ENCODE measurements at places on chromosomes 11 and 22. TPM values are rescaled to one million over a fixed set of nuclear protein-coding genes. Genes with fewer than 3 reads are reported as not detected.

GRCh38 chr22:41920271-41920976 is 5.5 kb upstream of the SHISA8 start:
- DNase-seq = no peak

DNA sequence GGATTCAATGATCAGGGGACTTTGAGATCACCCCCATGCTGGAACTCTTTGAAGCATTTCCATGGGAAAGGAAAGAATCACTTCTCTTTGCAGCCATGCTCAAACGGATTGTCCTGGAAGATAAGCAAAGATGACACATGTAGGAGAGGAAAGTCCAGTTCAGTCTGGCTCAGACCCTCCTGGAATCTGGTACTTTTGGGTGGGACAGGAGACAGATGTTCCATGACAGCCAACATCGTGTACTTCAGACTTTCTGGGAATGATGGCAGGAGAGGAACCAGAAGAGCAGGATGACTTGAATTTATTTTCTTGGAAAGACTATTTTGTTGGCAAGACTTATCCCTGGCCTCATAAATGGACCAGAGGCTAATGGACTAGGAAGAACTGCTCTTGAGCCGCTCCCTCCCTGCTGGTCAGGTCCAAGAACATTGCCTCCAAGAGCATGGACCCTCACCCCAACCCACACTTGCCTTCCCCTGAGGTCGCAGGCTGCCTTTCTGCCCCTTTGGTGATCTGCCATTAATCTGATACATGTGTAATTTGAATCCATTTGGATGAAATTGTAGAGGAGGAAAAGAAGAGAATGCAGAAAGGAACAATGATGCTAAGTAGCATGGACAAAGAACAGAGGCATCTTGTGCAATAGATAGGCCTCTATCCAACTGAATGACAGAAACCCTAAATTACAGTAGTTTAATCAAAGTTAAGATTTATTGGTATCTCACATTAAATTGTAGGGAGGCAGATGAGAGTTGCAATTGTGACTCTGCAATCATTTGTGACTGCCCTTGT is 201.0 kb downstream of the SNX19 start:
- DNase-seq = no peak

GRCh38 chr11:15920856-15921629 is 435.3 kb downstream of the SOX6 start:
- no peak for DNase-seq

F2 gene
- not detected for total RNA-seq

DNA sequence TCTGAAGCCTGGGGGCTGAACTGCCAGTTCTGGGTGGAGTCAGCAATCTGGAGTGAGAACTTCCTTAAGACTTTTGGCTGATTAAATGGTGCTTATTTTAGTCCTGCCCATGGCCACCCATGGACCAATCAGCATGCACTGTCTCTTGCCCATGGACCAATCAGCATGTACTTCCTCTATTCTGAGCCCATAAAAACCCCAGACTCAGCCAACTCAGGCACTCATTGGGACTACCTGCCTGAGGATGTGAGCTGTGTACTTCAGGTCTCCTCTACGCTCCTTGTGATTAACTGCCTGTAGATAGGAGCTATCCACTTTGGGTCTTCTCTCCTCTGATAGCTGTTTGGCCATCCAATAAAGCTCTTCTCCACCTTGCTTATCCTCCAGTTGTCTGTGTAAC is 342.3 kb upstream of the CCDC179 start:
- DNase-seq = no peak

DNA sequence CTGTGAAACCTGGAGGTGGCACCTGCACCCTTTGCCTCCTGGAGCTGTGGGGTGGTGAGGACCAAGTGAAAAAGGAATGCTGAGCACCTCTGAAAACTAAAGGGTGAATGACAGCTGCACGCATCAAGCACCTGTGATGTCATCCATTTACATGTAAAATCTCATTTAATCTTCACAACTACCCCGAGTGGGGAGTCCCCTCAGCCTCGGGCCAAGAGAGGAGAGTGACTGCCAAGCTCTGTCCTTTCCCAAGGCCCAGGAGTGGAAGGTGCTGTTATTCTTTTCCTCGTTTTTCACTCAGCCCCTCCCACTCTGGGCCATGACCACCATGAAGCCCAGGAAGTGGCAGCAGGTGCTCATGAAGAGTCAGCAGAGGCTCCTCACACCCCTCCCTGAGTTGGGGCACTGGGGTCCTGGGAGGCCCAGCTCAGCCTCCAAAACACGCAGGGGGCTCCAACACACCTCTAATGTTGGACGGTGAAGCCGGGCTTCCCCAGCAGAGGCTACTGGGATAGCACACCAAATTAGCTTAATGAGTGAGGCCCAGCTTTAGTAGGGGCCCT is 35.7 kb downstream of the NECTIN1 start:
- DNase-seq = no peak

DNA sequence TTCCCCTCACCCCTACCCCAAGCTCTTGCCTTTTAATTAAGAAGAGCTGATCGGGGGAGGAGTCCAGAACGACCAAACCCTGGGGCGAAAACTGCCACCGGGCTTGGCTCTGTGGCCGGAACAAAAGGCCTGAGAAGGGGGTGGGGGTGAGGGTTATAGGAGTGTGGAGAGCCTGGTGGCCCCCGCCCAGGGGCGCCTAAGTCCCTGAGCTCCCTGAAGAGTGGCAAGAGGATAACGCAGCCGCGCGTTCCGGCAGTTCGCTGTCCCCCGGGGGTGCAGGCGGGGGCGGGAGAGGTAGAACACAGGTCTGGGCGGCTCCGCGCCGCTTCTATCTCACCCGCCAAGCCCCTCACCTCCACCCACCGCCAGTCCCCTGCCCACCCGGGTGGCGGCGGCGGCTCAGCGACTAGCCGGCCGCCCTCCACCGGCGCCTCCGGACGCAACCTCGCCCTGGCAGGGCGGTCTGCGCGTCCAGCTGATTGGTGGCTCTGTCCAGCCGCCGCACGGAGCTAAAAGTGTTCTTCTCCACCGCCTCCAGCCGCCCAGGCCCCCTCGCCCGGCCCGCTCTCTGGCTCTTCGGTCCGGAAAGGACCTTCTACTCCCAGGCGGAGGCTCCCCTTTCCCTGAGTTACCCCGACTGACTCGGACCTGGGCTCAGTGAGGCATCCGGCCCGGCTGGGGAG is 18.7 kb upstream of the BDNF start:
- DNase-seq = peak; percentile 43

GRCh38 chr11:1506981-1507380 is 20.4 kb upstream of the MOB2 start:
- no peak for DNase-seq

All from Calu3 (cell line).